ENCODE measurements at places on chromosomes 2 and 18.

DNA sequence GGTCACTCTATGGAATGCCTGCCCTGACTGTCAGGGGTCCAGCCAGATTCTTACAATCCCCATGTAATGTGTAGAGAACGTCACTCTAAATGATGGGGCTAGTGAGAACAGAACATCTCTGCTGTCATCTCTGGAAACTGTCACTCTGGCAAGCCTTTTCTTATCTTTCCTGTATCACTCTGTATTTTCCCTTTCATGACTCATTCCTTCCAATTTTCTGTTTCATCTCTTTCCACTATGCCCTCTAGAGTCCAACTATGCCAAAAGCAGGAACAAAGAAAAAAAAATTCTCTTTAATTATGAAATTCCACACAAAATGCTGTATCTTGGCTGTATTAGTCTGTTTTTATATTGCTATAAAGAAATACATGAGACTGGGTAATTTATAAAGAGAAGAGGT is 608.8 kb downstream of the ADCYAP1 start:
- DNase-seq: no peak

DNA sequence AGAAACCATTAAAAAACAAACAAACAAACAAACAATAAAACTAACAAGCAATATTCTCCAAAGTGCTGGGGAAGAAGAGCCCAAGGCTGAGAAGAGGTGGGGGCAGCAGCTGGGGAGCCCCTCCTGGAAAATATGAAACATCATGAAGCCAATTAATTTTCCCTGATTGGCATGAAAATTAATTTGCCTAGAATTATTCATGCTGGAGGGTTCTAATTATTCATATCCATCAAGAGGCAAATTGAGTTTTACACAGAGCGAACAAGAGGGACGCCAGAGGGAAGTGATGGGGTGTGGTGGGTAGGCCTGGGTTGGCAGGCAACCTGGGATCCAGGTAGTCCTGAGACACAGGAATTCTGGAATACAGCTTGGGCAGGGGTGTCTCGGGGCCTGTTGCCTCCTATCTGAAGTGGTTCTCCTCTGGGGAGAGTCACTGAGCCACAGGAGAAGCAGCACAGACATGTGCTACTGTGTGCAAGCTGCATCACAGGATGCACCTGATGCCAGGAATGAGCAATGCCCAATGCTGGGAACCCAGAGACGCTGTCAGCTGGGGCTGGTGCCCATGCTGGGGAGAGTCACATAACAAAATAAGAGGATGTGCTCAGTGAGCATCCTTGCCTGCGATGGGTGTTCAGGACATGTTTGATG is 100.5 kb downstream of the TEX51 start:
- no peak for DNase-seq

GRCh38 chr2:63903003-63903402 is 61.3 kb downstream of the UGP2 start:
- no peak for DNase-seq

DNA sequence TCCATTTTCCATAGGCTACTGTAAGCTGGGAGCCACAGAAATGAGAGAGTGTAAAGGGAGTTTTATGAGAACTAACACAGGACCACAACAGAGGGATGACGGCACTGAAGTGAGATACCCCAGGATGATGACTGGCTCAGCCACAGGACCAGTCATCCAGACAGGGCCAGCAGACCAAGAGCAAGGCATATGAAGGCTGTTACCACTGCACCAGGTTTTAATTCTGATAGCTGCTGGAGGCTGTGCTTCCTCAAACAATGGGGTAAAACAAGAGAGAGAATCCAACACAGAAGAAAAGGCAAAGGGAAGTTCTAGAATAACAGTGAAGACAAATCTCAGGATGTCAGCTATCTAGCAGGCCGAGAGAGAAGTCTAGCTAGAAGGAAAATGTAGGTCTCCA is 94.9 kb downstream of the BCL2 start:
- no peak for DNase-seq

- no peak for DNase-seq
Observed at GRCh38 chr2:178219247-178219646, 24.9 kb downstream of the OSBPL6 start.

- no peak for DNase-seq
Observed at GRCh38 chr2:39595116-39595515, 70.6 kb upstream of the TMEM178A start.

GRCh38 chr2:66283787-66284186 is 151.1 kb upstream of the MEIS1 start:
- DNase-seq: no peak

DNA sequence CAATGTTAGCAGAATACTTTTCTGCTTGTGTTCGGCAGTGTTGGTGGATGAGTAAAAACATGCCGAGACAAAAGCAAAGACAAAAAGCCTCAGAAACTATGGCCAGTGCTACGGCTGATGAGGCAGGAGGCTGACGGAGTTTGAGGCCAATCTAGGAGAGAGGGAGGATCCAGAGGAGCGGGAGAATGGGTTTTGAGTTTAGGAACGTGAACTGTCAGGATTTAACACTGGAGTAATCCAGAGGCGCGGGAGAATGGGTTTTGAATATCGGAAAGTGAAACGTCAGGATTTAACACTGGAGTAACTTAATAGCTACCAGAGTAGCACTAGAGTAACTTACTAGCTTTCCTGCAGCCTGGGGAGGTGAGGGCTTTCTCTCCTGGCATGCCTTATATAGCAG is 37.4 kb downstream of the LYPD6B start:
- DNase-seq: no peak

GRCh38 chr18:8945514-8945913 is 157.0 kb upstream of the NDUFV2 start:
- DNase-seq: no peak

GRCh38 chr2:128820452-128820851 is 501.8 kb upstream of the HS6ST1 start:
- DNase-seq: no peak

GRCh38 chr18:74503137-74503536 is 7.0 kb downstream of the CNDP2 start:
- DNase-seq: no peak

DNA sequence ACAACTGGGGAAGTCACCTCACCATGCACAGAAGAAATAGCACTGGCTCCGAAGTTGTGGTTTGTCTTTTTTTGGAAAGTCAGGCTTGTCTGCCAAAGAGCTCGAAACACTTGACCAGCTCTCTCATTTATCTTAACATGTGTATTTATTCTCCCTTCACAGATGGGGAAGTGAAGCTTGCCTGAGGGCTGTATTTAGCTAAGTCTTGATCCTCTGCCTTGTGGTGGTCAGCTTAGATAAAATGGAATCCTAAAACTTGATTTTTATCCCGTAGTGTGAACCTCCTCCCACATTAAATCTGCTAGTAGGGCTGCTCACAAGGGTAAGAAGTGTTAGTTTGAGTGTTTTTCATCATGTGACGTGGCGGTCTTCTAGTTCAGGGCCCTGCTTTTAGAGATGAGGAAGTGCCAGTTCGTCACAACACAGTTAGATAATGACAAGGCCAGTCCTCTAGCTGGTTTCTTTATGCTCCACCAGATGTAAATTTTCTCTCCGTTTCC is 89.7 kb downstream of the TMEM247 start:
- no peak for DNase-seq

DNA sequence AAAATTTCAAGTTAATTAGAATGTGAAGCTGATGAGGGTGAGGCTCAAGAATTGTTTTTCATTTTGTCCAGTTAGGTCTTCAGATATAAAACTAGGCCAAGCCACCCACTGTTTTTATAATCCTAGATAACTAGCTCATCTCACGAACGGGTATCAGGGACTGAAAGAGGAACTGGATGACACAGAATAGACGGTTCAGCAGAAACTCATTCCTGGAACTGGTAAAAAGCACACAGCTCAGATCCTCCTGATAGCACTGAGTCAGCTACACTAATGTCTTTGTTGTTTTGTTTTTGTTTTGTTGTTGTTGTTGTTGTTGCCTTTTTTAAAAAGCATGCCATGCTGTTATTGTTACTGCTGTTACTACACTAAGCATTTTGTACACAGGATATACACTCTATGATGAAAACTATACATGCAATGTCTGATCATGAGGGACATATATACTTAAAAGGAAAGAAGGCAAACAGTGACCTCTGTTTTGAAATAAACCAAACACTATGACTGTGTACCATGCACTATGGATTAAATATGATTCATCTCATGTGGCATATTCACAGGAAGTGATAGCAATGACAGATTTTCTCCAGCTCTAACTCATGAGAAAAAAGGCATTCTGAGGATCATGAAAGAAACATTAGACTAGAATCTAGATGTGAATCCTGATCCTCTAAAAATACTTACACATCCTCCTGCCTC is 437.6 kb downstream of the NCKAP5 start:
- DNase-seq: peak; percentile 33

- no peak for DNase-seq
Observed at GRCh38 chr2:74735564-74735963, 81.5 kb downstream of the SEMA4F start.
